Activated T-helper 1 cell treated with anti-CD3 and anti-CD28 coated beads, Interleukin-12 subunit alpha, Interleukin-12 subunit beta, Interleukin-2, Interleukin-4 antibody, amounts not matched to agents 30 ng/mL and 10 ng/mL and 1 ng/mL, durations not matched to agents 14 hours and 24 hours and 36 hours (primary cell): ENCODE measurements at places on chromosomes 2 and 18. TPM values are rescaled to one million over a fixed set of nuclear protein-coding genes. Genes with fewer than 3 reads are reported as not detected.

- no peaks in the 10 kb centered on the region for H3K27me3 ChIP-seq
- no peak overlapping the region for H3K27ac ChIP-seq
- no peak for DNase-seq
- peaks cover 9% of the 10 kb centered on the region for H3K36me3 ChIP-seq
- H3K4me3 ChIP-seq = no peak overlapping the region
- H3K4me1 ChIP-seq = peaks cover 4% of the 10 kb centered on the region
Observed at GRCh38 chr2:203346612-203347011, 18.4 kb downstream of the ABI2 start.

DNA sequence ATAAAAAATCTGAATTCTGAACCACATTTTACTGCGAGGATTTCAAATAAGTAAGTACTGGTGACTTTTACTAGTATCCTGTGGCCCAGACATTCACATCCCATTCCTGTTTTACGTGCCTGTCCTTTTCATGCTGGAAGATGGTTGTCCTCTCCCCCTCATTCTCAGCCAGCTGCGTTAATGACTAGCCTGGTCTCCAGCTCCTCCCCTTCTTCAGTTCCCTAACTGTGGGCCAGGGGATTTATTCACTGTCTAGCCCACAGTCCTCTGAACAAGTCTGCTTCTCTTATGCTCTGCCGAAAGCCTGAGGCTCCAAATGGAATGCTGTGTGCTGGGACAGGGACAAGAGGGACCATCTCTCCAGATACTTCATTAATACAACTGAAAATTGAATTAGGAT, 373.9 kb downstream of the PTPRM start:
- H3K4me3 ChIP-seq = no peak overlapping the region
- H3K27ac ChIP-seq = no peak overlapping the region
- no peaks in the 10 kb centered on the region for H3K36me3 ChIP-seq
- no peak for DNase-seq
- no peaks in the 10 kb centered on the region for H3K4me1 ChIP-seq

CENPA gene
- total RNA-seq = 16.6 and 19.7 TPM in 2 replicates

- peaks cover 61% of the 10 kb centered on the region for H3K36me3 ChIP-seq
- peaks cover 35% of the 10 kb centered on the region for H3K4me1 ChIP-seq
- no peak for DNase-seq
- no peak overlapping the region for H3K4me3 ChIP-seq
- H3K27ac ChIP-seq = no peak overlapping the region
Observed at GRCh38 chr18:62558015-62558663, 35.3 kb downstream of the ZCCHC2 start.

DNA sequence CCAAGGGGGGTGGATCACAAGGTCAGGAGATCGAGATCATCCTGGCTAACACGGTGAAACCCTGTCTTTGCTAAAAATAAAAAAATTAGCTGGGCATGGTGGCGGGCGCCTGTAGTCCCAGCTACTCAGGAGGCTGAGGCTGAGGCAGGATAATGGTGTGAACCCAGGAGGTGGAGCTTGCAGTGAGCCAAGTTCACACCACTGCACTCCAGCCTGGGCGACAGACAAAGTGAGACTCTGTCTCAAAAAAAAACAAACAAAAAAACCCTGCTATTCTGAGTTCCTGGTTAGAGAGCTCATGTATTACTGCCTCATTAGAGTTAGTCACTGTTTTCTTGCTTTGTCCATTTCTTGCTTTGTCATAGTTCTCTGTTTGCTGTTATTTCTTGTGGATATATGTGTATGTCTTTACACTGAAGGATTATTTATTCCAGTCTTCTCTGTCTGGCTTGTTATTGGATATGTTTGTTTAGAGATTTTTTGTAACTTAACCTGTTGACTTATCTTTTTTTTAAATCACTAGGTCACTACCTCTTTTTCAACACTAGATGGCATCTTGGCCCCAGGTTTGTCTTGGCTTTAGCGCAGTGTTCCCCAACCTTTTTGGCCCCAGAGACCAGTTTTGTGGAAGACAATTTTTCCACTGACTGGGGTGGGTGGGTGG, 17.0 kb downstream of the TTLL4 start:
- peaks cover 32% of the 10 kb centered on the region for H3K4me1 ChIP-seq
- H3K27ac ChIP-seq = no peak overlapping the region
- H3K27me3 ChIP-seq = no peaks in the 10 kb centered on the region
- no peak for DNase-seq
- peaks cover 19% of the 10 kb centered on the region for H3K36me3 ChIP-seq

COL3A1 gene
- total RNA-seq = 0.13 TPM in 1 of 2 replicates, not detected in the other

POTEJ gene
- not detected in 2 replicates for total RNA-seq

- DNase-seq = no peak
- no peak overlapping the region for H3K27ac ChIP-seq
- H3K4me3 ChIP-seq = no peak overlapping the region
- no peaks in the 10 kb centered on the region for H3K36me3 ChIP-seq
Observed at GRCh38 chr2:15889442-15890123, 50.8 kb upstream of the MYCN start.

DNA sequence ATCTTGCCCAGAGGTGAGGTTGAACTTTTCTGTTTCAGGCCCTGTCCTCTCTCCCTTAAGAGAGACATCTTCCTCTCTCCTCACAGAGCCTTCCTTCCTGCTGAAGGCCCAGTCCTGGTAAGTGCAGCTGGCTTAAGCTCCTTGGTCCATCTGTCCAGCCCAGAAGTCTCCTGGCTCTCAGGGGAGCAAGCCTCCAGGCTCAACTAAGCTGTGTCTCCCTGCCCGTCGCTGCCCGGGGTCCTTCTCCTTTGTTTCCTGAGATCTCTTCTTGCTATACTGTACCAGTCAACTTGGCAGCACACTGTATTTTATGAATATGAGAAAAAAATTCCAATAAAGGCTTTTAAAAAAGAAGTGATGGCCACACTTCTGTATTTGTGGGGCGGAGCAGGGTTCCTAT, 77.4 kb downstream of the KCNF1 start:
- H3K27ac ChIP-seq = no peak overlapping the region
- no peaks in the 10 kb centered on the region for H3K36me3 ChIP-seq
- no peaks in the 10 kb centered on the region for H3K4me1 ChIP-seq

C2orf76 gene
- 10.3 and 10.7 TPM in 2 replicates for total RNA-seq

DNA sequence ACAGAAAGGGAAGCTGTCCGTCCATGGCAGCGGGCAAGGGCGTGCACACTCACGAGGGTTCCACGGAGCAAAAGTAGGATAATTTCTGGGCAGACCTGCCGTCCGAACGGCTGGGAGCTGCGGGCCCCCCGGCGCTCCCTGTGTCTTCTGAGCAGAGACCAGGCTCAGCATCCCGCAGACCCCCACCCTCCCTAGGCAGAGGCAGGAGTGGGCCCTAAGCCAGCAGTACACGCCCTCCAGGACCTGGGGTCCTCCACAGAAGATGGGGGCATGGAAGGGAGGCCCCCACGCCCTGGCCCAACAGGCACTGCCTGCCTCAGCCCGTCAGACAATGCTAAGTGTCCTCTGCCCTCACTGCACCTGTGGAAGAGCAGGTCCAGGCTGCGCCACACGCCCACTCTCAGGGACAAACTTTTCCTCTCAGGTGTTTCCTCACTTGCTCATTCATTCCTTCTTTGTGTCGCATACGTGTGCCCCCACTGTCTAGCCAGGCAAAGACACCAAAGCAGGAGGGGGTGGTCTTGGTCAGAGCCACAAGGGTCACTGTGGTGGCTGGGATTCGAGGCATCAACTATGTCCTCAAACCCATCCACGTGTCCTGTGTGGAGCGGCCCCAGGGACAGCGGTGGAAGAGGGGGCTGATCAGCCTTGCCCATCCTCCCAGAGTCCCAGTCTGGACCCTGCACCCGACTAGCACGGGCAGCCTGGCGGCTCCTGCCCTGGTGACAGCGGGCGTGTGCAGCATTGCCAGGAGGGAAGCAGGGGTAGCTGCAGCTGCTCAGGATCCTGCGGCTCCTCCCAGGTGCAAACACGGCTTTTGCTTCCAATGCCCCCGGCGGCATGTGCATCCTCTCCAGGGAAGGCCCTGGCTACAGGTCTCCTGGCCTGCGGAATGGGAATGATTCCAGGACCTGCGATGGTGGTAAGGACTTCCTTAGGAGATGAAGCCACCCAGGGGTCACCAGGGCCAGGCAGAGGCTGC, 2.4 kb upstream of the GPC1 start:
- peak overlapping the region; percentile 73 for H3K4me3 ChIP-seq
- H3K27ac ChIP-seq = no peak overlapping the region
- H3K4me1 ChIP-seq = peaks cover 9% of the 10 kb centered on the region
- DNase-seq = no peak

EFR3B gene
- 0.21 and 0.22 TPM in 2 replicates for total RNA-seq

GRCh38 chr2:196750291-196750923, 49.1 kb downstream of the GTF3C3 start:
- peaks cover 13% of the 10 kb centered on the region for H3K36me3 ChIP-seq
- no peak overlapping the region for H3K27ac ChIP-seq
- no peak overlapping the region for H3K4me3 ChIP-seq
- no peak for DNase-seq
- peaks cover 23% of the 10 kb centered on the region for H3K4me1 ChIP-seq

- no peak overlapping the region for H3K27ac ChIP-seq
- H3K4me1 ChIP-seq = no peaks in the 10 kb centered on the region
- no peak for DNase-seq
- H3K36me3 ChIP-seq = no peaks in the 10 kb centered on the region
- no peak overlapping the region for H3K4me3 ChIP-seq
Observed at GRCh38 chr2:25098670-25099486, 57.0 kb downstream of the EFR3B start.

CNGA3 gene
- not detected in 2 replicates for total RNA-seq

GRCh38 chr2:158458617-158458920, 1.8 kb downstream of the PKP4 start:
- DNase-seq = no peak
- H3K27me3 ChIP-seq = peaks cover 22% of the 10 kb centered on the region
- H3K4me1 ChIP-seq = peaks cover 23% of the 10 kb centered on the region
- H3K27ac ChIP-seq = peak overlapping the region; percentile 92

GRCh38 chr2:158671360-158672245, 123.5 kb upstream of the DAPL1 start:
- H3K4me1 ChIP-seq = no peaks in the 10 kb centered on the region
- no peak overlapping the region for H3K27ac ChIP-seq
- peaks cover 4% of the 10 kb centered on the region for H3K36me3 ChIP-seq
- no peak for DNase-seq
- no peaks in the 10 kb centered on the region for H3K27me3 ChIP-seq
